ENCODE measurements at places on chromosomes 2 and 18.

GRCh38 chr2:38613849-38614213, 11.1 kb upstream of the HNRNPLL start:
- no peak for DNase-seq

- no peak for DNase-seq
Observed at GRCh38 chr2:205511221-205511620, 171.1 kb upstream of the NRP2 start.

- peak; percentile 83 for DNase-seq
Observed at GRCh38 chr2:190718652-190719526, 70.0 kb downstream of the NAB1 start.

DNA sequence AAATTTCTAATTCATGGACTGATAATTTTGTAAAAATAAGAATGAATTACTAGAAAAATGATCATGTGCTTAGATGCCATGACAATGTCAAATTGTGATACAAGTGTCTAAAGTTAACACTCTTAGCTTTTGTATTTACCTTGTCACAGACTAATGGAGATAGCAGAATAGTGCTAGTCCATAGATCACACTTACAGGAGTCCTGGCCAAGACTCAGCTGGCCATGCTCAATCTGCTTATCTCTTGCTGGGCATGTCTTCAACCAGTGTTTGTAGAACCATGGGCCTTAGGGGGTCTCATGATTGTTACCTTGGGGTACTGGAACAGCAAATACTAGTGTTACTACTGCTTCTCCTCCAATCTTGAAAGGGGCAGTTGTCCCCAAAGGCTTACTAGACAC, 44.0 kb downstream of the TET3 start:
- no peak for DNase-seq

DNA sequence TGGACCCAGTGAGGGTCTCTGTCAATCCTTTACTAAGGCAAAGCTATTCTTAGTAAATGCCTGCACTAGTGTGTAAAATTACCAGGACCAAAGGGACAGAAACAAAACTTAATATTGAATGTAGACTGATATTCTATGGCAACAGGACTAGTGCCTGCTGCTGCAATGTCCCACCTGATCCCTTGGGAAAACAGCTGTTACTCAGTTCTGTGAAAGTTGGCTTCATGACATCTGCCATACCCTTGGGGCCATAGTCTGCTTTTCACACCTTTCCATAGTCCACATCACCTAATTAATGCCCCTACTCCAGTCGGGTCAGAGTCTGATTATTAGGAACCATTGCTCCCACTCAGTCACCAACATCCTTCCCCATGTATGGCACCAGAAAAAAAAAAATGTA, 14.5 kb downstream of the DNAJC27 start:
- DNase-seq, result no peak

GRCh38 chr2:38075507-38076151, at the start of gene CYP1B1:
CYP1B1 (minus strand) TSS chr2:38076151; CDS start chr2:38075388, 763 bp downstream.
- DNase-seq, result peak; percentile 20

DNA sequence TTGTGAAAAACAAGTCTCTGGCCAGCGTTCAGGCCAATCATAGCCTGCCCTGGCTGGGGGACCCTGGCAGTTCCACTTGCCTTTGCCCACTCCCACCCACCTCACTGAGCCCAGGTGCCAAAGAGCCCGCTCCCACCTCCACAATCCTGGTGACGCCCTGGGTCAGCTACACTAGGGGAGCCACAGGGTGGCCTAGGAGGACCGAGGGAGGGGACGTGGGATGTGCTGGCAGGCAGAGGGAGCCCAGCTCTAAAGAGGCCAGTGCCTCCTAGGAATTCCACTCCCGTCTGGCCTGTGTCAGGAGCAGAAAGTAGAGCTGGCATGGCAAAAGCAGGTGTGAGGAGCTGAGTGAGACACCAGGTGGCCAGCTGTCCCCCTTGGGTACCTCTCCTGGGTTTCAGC, 49.3 kb downstream of the TNS1 start:
- DNase-seq, result no peak
